ENCODE measurements at places on chromosomes 1 and 21.
A peak's percentile ranks its signal among the peaks of the same experiment; 100 is the strongest.

GRCh38 chr1:192896376-192896775 lies 87.5 kb downstream of the RGS2 start:
- no peak for DNase-seq

GRCh38 chr1:30444850-30445249 lies 278.5 kb downstream of the MATN1 start:
- no peak for DNase-seq

- no peak for DNase-seq
Measured at GRCh38 chr21:29384683-29385359, 86.1 kb downstream of the BACH1 start.

DNA sequence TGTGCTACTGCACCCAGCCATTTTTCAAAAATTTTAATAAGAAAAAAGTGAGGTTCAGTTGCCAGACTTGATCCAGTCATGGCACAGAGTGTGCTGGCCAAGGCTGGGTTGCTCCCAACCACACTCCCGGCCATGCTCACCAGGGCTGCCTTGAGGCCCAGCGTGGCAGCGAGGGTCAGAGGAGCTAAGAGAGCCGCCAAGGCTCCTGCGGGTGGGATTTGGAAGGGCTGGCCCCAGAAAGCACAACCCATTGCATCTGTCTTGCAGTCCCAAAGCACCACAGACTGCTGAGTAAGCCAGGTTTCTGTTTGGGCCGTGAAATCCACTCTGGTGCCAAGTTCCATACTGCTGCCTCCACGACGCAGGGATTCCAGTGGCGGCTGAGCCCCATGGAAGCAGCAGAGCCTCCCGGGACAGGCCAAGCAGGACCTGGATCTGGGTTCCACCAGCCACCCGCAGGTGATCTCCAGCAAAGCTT lies 22.6 kb downstream of the ZBTB17 start:
- DNase-seq = peak; percentile 44

GRCh38 chr1:154819628-154820590 lies 50.2 kb downstream of the KCNN3 start:
- peak; percentile 49 for DNase-seq

DNA sequence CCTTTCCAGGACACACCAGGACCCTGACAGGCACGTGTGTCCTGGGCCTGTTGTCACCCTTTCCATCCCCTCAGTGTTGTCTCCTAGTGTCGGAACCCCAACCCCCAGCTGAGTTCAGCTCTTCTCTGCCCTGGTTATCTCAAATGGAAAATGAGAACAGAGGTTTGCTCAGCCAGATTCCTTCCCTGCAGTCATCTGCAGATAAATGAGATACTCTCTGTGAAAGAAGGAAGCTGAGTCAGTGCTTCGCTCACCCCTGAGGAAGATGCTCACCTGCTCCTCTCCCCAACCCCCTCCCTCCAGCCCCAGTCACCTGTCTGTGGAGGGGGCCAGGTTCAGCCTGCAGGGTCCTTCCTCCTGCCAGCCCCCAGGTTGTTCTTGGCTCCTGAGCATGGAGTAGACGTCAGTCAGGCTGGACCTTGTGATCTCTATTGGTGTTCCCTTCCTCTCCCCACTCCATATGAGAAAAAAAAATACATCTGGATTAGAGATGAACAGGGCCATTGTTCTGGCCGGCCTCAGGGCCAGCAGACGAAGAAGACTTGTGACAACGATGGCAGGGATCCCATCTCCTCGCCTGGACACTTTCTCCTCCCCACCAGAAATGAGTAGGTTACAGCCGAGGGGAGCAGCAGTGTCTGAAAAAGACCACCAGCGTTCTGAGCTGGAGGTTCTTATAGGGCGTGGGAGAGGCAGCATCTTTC lies 20.9 kb downstream of the PHGDH start:
- DNase-seq = no peak

DNA sequence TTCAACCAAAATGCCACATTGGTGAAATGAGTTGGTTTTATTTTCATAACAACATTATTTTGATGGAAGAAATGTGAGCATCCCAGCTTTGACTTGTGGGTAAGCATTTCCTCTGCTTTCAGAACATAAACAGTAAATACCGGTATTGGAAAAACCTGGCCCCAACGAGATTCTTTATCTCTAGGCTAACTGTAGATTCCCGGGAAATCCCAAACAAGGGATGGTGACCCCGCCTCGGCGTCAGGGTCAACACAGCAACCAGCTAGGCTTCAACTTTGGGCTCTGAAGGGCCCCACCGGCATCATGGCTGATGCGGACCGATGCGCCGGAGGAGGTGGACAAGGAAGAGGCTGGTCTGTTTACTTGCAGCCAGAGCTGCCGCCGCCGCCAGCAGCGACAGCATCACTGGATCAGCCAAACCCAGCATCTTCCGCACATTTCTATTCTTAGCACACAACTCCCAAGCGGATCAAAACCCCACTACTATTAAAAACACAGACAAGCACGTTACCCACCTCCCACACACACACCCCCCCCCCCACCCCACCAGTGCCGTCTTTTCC lies 1.1 kb downstream of the AKT3 start:
- DNase-seq = peak; percentile 65

DNA sequence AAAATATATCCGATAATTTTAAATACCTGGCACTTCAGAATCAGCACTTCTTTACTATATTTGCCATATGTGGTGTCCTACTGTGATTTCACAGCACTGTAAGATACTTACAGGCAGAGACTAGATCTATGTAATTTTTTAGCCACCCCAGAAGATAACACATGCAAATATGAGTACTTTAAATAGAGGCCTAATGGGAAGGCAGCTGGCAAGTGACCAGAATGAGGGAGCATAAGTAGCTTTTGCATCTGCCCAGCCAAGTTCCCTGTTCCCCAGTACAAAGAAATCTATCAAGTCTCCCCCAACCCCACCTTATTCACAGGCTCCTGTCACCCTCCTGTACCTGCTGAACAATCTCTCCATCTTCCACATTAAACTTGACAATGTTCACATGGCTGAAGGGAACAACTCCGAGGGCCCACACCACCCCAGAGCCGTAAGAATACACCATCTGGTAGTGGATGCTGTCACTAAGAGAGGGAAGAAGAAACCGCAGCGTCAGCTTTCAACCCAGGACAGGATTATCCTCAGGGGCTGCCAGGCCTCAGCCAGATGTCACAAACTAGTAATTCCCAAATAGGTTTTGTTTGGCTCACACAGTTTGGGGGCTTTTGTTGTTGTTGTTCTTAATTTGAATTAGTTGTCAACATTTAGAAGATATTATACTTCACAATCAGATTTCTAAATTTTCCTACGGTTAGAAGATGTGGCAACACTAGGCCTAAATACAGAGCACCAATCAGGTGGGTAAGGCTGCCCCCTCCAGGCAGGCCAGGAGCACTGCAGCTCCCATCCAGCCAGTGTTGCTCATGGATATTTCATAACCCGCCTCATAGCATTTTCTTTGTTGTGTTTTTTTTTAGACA lies 10.4 kb downstream of the EMC1 start:
- peak; percentile 78 for DNase-seq

DNA sequence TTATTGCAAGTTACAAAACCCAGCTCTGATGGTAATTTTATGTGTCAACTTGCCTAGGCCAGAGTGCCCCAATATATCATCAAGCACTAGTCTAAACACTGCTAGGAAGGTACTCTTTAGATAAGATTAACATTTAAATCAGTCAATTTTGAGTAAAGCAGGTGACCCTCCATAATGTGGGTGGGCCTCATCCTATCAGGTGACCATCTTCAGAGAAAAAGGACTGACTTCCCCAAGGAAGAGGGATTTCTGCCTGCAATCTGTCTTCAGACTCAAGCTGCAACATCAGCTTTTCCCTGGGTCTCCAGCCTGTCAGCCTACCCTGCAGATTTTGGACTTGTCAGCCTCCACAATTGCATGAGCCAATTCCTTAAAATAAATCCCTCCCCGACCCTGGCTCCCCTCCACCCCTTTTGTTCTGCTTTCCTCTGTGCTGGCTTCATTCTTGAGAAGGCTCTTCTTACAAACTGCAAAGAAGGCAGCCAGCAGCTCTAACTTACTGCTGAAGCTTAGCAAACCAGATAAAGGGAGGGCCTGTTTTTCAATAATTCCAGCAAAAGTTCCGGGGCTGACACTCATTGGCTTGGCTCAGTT lies 56.4 kb upstream of the RUNX3 start:
- DNase-seq = no peak

Measured in MCF 10A (cell line).